NCI-H2081 (cell line): ENCODE measurements at places on chromosomes 7 and 10.
A peak's percentile ranks its signal among the peaks of the same experiment; 100 is the strongest.

GRCh38 chr7:100568896-100569844 is 4.5 kb downstream of the SAP25 start:
- peak; percentile 34 for DNase-seq

DNA sequence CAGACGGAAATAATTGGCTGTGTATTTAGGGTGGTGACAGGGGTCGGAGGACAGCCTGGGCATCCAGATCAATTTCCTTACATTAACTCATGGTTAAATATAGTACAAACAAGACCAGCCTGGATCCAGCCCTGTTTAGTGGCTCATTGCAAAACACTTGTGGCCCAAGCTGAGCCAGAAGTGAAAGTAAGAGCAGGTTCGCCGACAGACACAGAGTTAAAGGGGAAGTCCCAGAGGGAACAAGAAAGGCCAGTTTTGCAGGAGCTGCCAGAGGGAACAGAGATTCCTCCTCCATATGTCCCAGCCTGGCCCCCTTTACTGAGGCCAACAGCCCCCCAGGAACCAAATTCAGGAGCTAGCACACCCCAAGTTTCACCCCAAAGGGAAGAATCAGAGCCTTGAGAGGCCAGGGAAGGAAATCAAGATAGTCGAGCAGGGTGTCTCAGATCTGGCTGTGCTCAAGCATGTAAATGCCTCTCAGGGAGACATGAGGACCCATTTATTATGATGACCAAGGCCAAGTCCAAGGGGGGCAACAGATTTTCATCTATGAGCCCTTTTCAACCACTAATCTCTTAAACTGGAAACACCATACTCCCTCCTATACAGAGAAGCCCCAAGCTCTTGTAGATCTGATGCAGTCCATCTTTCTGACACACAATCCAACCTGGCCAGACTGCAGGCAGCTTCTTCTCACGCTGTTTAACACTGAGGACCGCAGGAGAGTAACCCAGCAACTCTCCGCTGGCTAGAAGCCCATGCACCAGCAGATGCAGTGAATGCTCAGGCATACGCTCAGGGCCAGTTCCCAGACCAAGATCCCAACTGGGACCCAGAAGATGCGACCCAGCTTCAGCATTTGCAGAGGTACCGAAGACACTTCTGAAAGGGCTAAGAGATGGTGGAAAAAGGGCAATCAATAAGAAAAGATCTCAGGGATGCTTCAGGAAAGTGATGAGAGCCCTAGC is 15.9 kb upstream of the ADCK2 start:
- no peak for DNase-seq

- DNase-seq: no peak
Observed at GRCh38 chr10:126029999-126030398, 133.6 kb downstream of the FANK1 start.

- no peak for DNase-seq
Observed at GRCh38 chr7:123230603-123231002, 30.8 kb upstream of the SLC13A1 start.

DNA sequence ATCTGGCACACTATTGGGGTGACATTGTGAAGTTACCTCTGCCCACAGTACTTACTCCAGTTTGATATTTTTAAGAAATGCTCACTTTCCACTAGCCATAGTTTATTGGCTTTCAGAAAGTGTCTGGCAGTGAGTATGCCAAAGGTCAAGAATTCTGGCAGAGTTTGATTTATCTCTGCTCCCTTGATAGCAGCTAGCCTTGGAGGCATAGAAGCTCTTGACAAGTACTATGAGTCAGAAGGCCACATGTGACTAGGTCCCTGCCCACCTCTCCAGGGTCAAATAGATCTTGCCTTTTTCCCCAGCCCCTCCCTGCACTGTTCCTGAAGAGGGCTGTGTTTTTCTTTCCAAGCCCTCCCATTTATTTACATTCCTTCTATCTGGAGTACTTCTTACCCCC is 202.2 kb downstream of the AUTS2 start:
- DNase-seq: no peak

GRCh38 chr10:104037261-104037951 is 48.3 kb downstream of the COL17A1 start:
- peak; percentile 42 for DNase-seq

DNA sequence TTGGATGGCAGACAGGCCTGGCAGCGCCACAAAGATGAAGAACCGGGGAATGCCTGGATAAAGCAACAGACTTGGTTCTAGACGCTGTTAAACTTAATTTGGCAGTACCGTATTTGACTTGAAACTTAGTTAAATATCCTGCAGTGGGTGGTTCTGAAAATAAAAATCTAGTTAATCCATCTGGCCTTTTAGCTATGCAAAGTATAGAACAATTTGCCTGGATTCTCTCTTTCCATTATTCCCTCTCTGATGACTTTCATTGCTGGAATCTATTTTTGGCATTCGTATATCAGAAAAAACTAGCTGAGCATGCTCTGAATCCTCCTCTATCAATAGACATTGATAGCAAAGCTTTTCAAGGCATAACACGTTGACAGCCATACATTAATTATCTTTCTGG is 203.6 kb downstream of the MACC1 start:
- no peak for DNase-seq

- DNase-seq: no peak
Observed at GRCh38 chr7:26097837-26098668, 53.9 kb upstream of the NFE2L3 start.
